ENCODE measurements at places on chromosomes 1 and 21. TPM values are rescaled to one million over a fixed set of nuclear protein-coding genes. Genes with fewer than 3 reads are reported as not detected.

The GIPC2 gene
- total RNA-seq, result 0.92 TPM

The AMIGO1 gene
- total RNA-seq, result 0.81 TPM

The OTUD7B gene
- 14.2 TPM for total RNA-seq

The FNDC10 gene
- 0.87 TPM for total RNA-seq

The LHX8 gene
- total RNA-seq, result not detected

The LRRC8C gene
- total RNA-seq, result 3.4 TPM
